NCI-H446 treated with DMSO at 0.1 percent for 48 hours (cell line): ENCODE measurements at places on chromosomes 4 and X.

- DNase-seq, result no peak
Observed at GRCh38 chrX:2272337-2272736, 228.4 kb downstream of the DHRSX start.

- DNase-seq, result no peak
Observed at GRCh38 chrX:131216828-131217227, 72.3 kb downstream of the IGSF1 start.

DNA sequence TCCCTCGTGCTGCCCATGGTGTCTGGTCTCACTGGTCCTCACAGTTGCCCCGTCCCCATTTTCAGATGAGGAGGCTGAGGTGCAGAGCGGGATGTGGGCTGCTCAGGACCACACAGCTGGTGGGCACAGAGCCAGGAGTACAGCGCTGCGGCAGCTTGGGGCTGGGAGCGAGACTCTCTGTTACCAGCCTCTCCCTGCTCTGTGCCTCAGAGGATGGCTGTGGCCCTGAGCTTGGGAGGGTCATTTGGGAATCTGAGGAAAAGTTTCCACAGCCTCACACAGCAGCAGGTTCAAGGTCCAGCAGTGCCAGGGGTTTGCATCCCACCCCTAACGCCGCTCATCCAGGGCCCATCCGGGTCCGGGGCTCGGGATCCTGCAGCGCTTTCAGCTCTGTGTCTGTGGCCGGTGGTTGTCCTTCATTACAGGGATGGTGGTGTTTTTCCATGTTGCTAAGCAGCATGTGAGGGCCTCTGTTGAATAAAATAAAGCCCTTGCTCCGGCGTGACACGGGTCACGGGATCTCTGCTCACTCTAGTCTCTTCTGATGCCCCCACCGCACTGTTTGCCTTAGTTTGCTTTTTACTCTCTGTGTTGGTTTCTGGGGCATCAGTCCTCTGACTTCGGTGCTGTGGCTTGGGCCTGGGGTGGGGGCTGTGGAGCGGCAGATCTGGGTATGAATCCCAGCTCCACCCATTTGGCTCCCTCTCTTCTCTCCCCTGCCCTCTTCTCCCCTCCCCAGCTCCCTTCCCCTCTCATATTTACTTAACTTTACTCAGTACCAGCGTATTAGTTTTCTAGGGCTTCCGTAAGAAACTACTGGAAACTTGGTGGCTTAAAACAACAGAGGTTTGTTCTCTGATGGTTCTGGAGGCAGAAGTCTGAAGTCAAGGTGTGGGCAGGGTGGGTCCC is 6.5 kb downstream of the WFS1 start:
- DNase-seq, result no peak

- DNase-seq, result peak; percentile 16
Observed at GRCh38 chr4:184745831-184746795, 12.2 kb upstream of the CENPU start.

GRCh38 chrX:71095981-71096759 is 519 bp downstream of the FOXO4 start:
- DNase-seq, result no peak

GRCh38 chrX:64188901-64189300 is 16.6 kb downstream of the AMER1 start:
- DNase-seq, result no peak
